ENCODE measurements at places on chromosomes 6 and 20.

- no peak for DNase-seq
Observed at GRCh38 chr6:147046141-147046877, 157.9 kb upstream of the STXBP5 start.

GRCh38 chr6:157322792-157323254 is 496 bp downstream of the TMEM242 start:
- DNase-seq = peak; percentile 72

GRCh38 chr6:3795836-3796718 is 44.6 kb upstream of the PXDC1 start:
- DNase-seq = no peak

- DNase-seq = no peak
Observed at GRCh38 chr6:113458368-113459010, 398.7 kb upstream of the MARCKS start.

DNA sequence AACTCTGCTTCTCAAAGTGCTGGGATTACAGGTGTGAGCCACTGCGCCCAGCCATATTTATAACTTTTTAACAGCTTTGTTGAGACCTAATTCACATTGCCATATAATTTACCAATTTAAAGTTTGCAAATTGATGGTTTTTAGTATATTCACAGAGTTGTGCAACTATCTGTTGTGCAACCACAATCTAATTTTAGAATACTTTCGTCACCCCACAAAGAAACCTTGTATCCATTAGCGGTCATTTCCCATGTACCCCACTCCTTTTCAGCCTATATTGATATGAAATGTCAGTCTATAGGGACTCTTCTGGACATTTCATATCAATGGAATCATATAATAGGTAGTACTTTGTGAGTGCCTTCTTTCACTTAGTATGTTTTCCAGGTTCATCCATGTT is 55.8 kb downstream of the FOXO3 start:
- DNase-seq = no peak

- no peak for DNase-seq
Observed at GRCh38 chr6:138205437-138206094, 12.7 kb downstream of the PBOV1 start.

DNA sequence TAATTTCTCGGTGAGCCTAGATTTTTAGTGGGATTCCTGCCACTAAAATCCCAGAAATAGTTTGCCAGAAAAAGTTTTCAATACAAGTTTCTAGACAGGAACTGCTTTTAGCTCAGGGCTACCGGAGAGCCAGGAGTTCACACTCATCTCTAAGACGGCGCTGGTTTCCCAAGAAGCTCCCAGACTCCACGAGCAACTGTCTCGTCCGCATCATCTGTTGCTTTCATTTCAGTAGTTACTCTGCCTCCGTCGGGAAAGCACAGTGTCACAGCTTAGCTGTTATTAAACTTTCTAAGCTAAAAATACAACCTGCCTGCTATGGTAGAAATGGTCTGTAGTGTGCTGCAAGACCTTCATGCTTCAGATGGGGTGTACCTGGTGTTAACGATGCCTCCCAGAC is 197.3 kb upstream of the SNX9 start:
- DNase-seq = no peak

- no peak for DNase-seq
Observed at GRCh38 chr6:119758385-119758784, 408.8 kb upstream of the MAN1A1 start.

DNA sequence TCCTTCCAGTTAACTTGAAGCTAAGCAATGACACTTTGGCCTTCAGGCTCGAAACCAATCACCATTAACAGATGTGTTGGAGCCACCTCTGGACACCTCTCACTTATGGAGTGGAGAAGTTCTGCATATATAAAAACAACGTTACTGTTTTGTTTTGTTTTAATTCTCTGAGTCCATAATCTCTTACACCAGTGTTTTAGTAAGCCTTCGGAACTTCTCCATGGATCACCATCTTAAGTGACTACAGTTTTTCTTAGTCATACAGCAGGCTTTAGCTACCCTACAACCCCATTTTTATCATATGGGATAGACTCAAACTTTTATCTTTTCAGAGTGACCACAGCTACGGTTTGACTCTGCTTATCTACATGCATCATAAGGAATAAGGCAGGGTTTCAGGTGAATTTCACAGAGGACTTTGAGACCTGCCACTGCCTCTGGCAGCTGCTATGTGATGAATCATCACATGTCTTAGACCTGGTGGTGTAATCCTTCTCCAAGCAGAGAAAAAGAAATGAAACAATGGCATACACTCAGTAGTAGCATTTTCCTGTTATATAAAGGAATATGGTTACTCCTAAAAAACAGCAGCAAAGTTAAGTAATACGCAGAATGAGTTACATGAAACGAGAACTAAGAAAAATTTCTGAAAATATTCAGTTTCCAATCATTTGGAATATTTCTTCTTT is 5.5 kb upstream of the HDDC2 start:
- no peak for DNase-seq

DNA sequence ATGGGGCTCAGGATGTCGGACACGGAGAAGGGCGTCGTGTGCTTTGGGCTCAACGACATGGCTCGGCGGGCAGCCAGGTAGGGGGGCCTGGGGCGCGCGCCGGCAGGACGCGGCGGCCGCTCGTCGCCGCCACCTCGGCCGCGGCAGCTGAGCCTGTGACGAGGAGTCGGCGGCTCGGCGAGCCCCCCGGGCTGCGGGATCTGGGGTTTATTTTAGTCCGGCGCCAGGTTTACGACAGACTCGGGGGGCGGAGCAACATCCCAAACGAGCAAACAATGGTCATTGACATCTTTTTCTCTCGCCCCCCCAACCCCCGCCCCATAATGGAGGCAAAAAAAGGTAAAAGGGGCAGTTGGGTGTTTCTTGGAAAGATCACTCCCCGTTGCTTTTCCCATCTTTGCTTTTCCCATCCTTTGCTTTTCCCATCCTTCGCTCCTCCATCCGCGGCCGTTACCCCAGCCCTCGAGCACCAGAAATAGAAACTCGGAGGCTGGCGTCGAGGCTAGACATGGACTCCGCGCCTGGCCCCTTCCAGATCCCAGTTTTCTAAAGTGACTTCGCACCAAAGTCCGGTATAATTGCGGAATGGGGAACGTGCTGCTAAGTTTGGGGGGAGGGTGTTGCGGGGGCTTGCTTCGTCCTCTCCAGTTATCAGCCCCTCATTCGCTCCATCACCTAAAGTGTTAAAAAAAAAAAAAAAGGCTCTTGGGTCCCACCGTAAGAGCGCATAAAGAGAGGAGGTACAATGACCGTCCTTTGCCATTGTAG is at the start of gene NKX2-4:
Gene NKX2-4, minus strand, starts transcription at position 186 of the 768 bp plus-strand sequence. Its CDS starts 127 bp downstream, at position 59.
- no peak for DNase-seq

GRCh38 chr6:10431423-10432164 is 16.7 kb upstream of the TFAP2A start:
- DNase-seq = no peak

- no peak for DNase-seq
Observed at GRCh38 chr6:144064402-144065212, 30.8 kb downstream of the SF3B5 start.

- DNase-seq = no peak
Observed at GRCh38 chr6:36028877-36029324, 1.3 kb downstream of the MAPK14 start.

GRCh38 chr6:156193381-156193780 is 583.8 kb upstream of the ARID1B start:
- no peak for DNase-seq

- DNase-seq = no peak
Observed at GRCh38 chr6:118644007-118644406, 7.4 kb downstream of the CEP85L start.

DNA sequence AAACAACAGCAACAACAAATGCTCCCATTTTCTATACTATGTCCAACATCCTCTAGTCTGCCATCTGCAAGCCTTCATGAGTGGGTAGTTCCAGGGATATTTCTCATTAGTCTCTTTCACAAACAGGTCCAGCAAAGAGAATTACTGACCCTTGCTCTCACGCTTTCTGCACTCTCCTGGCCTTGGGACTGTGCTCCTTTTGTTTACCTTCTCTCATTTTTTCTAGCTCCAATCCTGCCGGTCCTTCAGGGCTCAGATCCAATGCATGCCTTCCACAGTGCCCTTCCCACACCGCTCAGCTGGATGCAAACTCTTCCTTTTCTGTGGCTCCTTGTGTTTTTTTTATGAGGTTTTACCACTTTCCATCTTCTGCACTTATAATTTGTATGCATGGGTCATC is 47.2 kb downstream of the ADTRP start:
- DNase-seq = no peak

GRCh38 chr6:154683756-154684523 is 49.3 kb upstream of the SCAF8 start:
- DNase-seq = no peak

GRCh38 chr6:7916959-7917358 is 6.4 kb upstream of the TXNDC5 start:
- no peak for DNase-seq

- peak; percentile 69 for DNase-seq
Observed at GRCh38 chr20:37941332-37941731, 38.4 kb downstream of the VSTM2L start.

DNA sequence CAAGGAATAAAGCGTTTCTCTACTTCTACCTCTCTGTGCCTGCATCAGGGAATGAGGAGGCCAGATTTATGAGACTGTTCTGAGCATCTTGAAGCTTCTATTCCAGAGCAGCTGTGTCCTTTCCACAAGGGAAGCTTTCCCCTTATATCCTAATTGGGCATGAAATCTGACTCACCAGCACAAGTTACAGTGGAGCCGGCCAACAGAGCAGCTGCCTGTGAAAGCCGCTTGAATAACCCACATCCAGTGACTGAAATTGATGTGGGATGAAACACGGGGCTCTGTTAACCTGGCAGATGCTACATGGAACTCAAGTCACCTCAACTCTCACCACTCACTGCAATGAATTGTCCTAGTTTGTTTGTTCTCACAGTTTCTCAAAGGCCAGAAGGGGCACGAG is 400.3 kb downstream of the TFAP2A start:
- DNase-seq = no peak

DNA sequence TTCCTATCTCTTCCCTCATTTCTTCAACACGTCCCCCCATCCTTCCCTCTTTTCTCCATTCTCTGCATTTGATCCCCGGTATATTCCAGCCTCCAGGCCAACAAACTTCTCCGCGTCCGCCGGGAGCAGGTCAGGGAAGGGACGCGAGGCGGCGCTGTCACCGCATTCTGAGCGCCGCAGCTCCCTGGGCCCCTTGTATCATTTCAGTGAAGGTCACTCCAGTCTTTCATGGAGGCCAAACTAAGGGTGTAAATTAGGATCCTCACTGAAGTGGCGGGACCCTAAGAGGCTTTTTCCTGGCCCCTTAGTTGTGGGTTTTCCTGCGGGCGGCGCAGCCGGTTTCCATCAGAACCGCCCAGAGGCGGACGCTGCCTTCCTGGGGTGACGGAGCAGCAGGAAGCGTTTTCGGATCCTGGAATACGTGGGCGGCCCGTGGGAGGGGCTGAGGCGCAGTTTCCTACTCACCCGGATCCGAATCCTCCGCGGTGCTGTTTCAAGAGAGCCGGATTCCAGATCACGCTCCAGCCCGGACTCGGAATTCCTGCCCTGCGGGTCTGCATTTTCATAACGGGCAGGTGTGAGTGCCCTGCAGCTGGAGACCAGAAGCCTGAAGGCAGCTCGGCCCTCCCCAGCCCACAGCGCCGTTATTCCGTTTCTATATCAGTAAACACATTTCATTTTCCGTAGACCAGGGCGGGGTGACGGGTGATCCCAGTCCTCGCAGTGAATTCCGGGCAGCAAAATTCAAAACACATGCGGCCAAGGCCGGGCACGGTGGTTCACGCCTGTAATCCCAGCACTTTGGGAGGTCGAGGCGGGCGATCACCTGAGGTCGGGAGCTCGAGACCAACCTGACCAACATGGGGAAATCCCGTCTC is 3.6 kb upstream of the MICA start:
- peak; percentile 61 for DNase-seq

- no peak for DNase-seq
Observed at GRCh38 chr20:54048481-54048880, 21.9 kb downstream of the BCAS1 start.

DNA sequence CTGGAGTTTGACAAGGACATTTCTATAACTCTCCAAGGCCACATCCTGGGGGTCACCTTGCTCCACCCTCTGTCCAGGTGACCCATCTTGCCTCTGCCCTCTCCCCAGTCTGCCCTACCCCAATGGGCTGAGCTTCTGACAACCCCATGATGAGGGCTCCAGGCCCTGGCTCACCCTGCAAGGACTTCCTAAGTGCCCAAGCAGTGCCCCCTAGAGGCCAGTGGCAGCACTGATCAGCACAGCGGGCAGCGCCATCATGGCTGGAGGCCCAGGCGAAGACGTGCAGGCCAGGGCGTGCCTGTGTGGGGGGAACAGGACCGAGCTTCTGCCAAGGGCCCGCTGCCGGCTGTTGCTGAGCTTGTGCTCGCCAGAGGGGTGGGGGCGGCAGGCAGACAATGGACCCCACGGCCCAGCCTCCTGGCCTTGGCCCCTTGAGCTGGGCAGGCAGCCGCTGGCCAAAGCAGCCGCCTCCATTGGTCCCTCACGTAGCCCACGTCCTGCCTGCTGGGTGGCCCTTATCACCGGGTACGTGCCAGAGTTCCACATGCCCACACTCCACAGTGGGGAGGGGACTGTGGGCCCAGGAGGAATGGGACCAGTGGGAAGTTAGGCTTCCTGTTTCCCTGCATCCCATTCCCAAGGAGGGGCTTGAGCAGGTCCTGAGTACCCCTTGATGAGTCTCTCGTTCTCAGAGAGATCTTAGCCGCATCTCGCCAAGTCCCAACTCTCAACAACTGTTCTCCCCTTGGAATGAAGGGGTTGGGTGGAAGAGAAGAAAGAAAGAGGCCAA is 64.3 kb downstream of the MRPL14 start:
- no peak for DNase-seq

- no peak for DNase-seq
Observed at GRCh38 chr6:42402184-42402583, 49.5 kb downstream of the TRERF1 start.

GRCh38 chr6:21599051-21599696 is 5.6 kb downstream of the SOX4 start:
- no peak for DNase-seq

DNA sequence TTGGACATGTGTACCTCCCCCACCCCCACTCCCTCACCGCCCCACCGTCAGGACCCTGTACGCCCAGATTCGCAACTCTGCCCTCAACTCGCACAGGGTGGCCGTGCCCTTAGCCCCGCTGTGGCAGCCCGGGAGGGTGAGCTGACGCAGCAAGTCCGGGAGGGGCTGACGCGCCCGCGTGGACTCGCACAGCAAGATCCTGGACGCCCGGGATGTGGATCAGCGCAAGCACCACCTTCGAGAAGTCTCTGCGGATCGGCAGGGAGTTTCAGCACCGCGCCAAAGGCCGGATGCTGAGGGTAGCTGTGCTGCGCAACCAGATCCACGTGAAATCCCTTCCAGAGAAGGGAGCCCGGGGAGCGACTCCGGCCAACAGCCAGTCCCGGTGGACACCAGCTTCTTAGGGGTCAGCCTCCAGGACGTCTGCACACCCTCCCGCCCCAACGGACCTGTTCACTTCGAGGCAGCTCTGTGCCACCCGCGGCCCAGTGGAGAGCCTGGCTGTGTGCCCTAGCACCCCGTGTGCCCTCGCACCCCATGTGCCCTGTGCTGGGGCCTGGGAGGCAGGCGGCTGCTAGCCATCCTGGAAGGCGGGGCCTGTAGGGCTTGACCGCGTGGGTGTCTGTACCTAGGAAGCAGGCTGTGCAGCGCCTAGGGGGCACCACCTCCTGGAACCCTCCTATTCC is 6.7 kb upstream of the GJA10 start:
- DNase-seq = no peak

GRCh38 chr20:46575937-46576461 is 25.5 kb upstream of the OCSTAMP start:
- DNase-seq = no peak

GRCh38 chr20:59018817-59019216 is 412 bp upstream of the TUBB1 start:
- DNase-seq = no peak

Measured in 8988T (cell line).